Transverse colon (tissue), 4 donors: ENCODE measurements at places on chromosomes 4 and X. TPM values are rescaled to one million over a fixed set of nuclear protein-coding genes. Genes with fewer than 3 reads are reported as not detected.

DNA sequence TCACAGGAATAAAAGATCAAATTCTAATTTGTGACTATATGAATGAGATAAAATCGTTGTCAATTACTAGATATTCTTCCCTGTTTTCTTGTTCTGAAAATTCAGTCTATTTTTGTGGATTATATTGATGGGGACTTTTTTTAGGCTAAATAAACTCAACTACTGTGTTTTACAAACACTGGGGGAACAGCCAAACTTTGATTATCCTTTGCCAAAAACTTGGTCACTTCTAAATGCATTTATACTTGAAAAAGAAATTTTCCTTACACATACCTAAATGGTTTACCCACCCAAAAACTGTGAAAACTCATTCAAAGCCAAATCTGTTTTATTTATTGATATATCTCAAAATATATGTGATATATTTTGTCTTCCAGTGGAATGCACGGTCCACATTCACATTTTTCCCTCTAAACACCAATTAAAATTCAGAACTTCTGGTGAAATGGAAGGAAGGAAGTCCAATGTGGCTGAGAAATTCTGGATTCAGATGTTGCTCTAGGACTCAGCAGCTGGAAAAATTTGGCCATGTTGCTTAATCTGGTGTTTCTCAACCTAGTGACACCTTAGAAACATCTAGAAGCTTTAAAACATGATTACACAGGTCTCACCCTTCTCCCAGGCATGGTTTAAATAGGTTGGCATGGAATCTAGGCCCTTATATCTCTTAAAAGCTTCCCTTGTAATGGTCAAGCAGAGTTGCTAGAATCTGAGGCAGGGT lies 28.6 kb upstream of the ARHGAP24 start:
- H3K27me3 ChIP-seq: no peaks in the 10 kb centered on the region
- H3K4me1 ChIP-seq: no peaks in the 10 kb centered on the region
- H3K4me3 ChIP-seq: no peak overlapping the region
- DNase-seq: no peak

DNA sequence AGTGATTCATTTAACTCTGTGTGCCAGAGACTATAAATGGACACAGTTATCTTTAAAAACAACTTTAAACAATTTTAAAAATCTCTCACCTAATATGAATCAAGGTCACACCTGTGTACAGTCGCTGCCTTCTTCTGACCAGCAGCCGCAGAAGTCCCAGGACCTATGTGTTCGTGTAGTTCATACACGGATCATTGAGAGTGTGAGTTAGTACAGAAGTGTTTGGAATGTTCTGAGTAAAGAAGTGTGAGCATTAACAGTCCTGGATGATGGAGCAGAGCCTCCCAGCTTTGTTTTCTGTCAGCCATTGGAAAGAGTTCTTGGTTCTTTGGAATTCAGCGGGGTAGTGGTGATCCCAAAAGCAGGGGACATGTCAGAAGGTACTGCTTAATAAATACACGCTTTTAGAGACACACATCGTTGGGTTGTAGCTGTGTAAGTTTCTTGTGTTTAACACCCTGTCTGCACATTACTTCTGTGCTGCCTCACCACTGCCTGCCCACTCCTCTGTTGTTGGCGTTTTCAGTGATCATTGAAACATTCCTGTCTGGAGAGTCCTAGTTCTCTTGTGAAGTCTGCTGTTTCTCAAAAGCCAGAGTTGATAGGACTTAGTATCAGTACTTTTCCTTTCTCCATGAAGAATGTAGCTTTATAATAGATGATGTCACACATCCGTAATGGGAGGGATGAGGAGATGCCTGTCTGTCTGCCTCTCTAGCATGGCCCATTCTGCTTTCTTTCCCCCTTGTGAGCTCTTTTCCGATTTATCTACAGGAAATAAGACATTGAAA lies 90.6 kb downstream of the PTTG2 start:
- H3K4me3 ChIP-seq: no peak overlapping the region
- no peaks in the 10 kb centered on the region for H3K27me3 ChIP-seq
- no peak for DNase-seq
- no peaks in the 10 kb centered on the region for H3K36me3 ChIP-seq
- H3K27ac ChIP-seq: peak overlapping the region; percentile 80

DNA sequence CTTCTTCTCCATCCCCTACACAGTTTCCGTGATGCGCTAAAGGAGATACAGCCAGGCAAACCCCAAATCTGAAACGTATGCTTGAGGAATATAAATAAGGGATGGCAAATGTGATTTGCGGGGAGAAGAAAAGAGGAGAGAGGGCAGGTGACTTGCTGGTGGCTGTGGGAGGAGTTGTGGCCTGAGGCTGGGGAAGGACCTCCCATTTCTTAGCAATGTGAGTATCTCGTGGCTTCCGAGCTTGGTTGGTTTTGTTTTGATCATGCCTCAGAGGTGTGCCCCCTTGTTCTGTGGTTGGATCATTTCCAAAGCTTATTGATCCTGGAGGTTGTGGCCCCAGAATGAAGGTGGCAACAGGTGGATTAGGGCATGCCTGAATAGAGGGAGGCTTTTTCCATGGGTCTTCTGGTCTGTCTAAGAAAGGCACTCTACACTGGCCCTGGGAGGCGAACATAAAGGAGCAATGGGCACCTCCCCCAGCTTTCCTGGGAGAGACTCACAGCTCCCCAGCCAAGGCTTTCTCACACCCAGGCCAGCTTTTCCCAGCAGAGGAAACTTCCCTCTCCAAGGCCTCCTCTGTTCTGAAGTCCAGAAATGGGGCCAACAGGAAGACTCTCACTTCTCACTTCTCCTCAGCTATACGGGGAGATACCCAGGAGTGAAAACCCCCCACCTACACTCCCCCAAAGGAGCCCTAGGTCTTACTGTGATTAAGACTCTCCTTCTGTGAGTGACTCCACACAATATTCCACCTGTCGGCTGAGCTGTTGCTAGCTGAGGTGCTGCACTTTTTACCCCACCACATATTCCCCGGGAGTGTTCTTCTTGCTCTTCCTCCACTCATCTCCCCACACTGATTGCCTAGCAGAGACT lies 40.0 kb downstream of the C4orf51 start:
- H3K27me3 ChIP-seq: no peaks in the 10 kb centered on the region
- DNase-seq: no peak
- H3K4me1 ChIP-seq: no peaks in the 10 kb centered on the region

DNA sequence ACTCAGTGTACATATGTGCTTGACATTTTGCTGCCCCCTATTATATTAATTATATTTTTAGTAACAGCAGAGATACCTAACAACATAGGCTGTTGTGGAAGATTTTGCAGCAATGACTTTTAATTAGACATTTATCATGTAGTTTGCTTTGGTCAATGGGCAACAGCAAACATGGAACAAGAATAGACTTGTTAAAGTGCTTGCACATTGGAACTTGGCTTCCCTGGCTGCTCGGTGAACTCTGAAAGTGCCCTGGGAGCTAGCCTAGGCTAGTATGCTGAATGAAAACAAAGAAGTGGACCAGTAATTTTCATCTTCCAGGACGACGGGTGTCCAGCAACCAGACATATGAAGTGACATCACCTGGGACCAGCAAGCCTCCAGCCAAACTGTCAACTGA lies 1157.1 kb downstream of the ARAP2 start:
- no peaks in the 10 kb centered on the region for H3K27me3 ChIP-seq
- H3K4me3 ChIP-seq: no peak overlapping the region
- DNase-seq: no peak
- H3K36me3 ChIP-seq: no peaks in the 10 kb centered on the region
- no peak overlapping the region for H3K27ac ChIP-seq

- no peak overlapping the region for H3K27ac ChIP-seq
- no peak for DNase-seq
- H3K27me3 ChIP-seq: no peaks in the 10 kb centered on the region
- no peaks in the 10 kb centered on the region for H3K4me1 ChIP-seq
- H3K36me3 ChIP-seq: no peaks in the 10 kb centered on the region
Observed at GRCh38 chr4:86181585-86181984, 178.3 kb downstream of the MAPK10 start.

The CYTL1 gene
- not detected for total RNA-seq

- DNase-seq: no peak
- H3K36me3 ChIP-seq: no peaks in the 10 kb centered on the region
- no peaks in the 10 kb centered on the region for H3K4me1 ChIP-seq
- H3K4me3 ChIP-seq: no peak overlapping the region
Observed at GRCh38 chrX:50577326-50577725, 106.7 kb upstream of the DGKK start.

The IL21 gene
- total RNA-seq: 0.16 TPM

The PRAF2 gene
- 5.6 TPM for total RNA-seq

DNA sequence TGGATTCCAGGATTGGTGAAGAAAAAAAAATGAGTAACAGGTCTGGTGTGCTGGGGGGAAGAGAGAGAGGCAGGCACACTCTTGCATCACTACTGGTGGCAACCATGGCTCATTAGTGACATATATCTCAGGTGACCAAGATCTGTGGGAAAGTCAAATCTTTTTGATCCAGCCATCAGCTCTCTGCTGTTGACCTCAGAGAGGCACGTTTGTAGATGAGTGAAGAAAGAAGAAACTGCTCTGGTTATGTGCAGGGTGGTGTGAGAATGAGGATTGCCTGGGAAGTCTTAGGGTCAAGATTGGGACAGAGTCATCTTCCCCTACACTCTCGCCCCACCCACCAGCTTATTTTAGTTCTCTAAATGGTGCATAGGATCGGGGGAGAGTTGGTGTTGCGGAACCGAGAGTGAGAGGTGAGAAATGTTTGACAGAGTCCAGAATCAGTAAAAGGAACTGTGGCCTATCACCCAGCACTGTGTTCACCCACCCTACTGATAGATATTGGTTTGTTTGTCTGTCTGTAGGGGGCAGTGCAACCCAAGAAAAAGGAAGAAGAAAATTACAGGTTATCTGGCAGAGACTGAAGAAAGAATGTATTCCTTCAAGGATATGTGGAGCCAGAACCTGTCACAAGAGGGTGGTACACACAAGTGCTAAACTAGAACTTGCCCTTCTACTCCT lies 21.9 kb downstream of the ARMCX6 start:
- no peaks in the 10 kb centered on the region for H3K36me3 ChIP-seq
- no peak overlapping the region for H3K27ac ChIP-seq
- H3K4me1 ChIP-seq: no peaks in the 10 kb centered on the region
- H3K4me3 ChIP-seq: no peak overlapping the region

- H3K4me1 ChIP-seq: peaks cover 10% of the 10 kb centered on the region
- no peak overlapping the region for H3K4me3 ChIP-seq
- no peak overlapping the region for H3K27ac ChIP-seq
- no peaks in the 10 kb centered on the region for H3K36me3 ChIP-seq
- no peaks in the 10 kb centered on the region for H3K27me3 ChIP-seq
Observed at GRCh38 chr4:159689526-159689925, 586.6 kb downstream of the RAPGEF2 start.

GRCh38 chr4:16670727-16671126 lies 227.7 kb downstream of the LDB2 start:
- H3K4me3 ChIP-seq: no peak overlapping the region
- H3K4me1 ChIP-seq: no peaks in the 10 kb centered on the region
- no peaks in the 10 kb centered on the region for H3K36me3 ChIP-seq

- H3K4me1 ChIP-seq: no peaks in the 10 kb centered on the region
- no peaks in the 10 kb centered on the region for H3K27me3 ChIP-seq
- no peak overlapping the region for H3K27ac ChIP-seq
- no peak for DNase-seq
- H3K36me3 ChIP-seq: no peaks in the 10 kb centered on the region
Observed at GRCh38 chr4:17531538-17532285, 16.7 kb downstream of the CLRN2 start.

The TLR10 gene
- not detected for total RNA-seq

GRCh38 chrX:143472347-143472938 lies 44.8 kb downstream of the SPANXN3 start:
- no peak for DNase-seq
- H3K27me3 ChIP-seq: no peaks in the 10 kb centered on the region
- H3K36me3 ChIP-seq: no peaks in the 10 kb centered on the region
- no peaks in the 10 kb centered on the region for H3K4me1 ChIP-seq
- no peak overlapping the region for H3K4me3 ChIP-seq

The ARR3 gene
- 1.5 TPM for total RNA-seq

The USP51 gene
- 0.68 TPM for total RNA-seq

- no peak overlapping the region for H3K4me3 ChIP-seq
- DNase-seq: no peak
- H3K4me1 ChIP-seq: no peaks in the 10 kb centered on the region
- no peak overlapping the region for H3K27ac ChIP-seq
- H3K27me3 ChIP-seq: no peaks in the 10 kb centered on the region
- H3K36me3 ChIP-seq: no peaks in the 10 kb centered on the region
Observed at GRCh38 chr4:93018243-93018642, 714.5 kb downstream of the GRID2 start.

DNA sequence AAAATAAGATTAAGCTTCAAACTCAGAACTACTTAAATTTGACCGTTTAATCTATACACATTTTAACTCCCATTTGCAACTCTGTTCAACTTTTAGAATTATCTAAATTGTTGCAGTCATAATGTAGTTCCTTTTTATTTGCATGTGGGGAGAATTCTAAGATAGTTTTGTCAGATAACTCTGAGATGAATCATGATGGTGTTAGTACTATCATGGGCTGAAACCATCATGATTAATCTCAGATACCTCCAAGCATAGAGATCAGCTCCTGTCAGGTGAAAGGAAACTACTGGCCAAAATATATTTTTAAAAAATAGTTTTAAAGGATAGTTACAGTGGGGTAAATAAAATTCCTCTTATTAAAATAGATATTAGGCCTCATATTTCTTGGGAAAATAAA lies 39.0 kb downstream of the FBXO8 start:
- H3K27me3 ChIP-seq: no peaks in the 10 kb centered on the region
- no peak overlapping the region for H3K4me3 ChIP-seq
- H3K36me3 ChIP-seq: no peaks in the 10 kb centered on the region
- no peak for DNase-seq
- no peak overlapping the region for H3K27ac ChIP-seq

The RHOXF2B gene
- not detected for total RNA-seq

DNA sequence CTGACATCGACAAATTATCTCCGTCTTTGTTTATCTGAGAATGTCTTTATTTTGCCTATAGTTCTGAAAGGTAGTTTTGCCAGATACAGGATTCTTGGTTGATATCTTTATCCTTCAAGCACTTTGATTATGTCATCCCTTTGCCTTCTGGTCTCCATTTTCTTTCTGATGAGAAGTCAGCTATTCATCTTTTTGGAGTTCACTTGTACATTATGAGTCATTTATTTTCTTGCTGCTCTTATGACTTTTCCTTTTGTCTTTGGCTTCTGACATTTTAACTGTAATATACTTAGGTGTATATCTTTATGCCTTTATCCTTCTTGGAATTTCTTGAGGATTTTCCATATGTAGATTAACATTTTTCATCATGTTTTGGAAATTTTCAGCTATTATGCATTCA lies 51.4 kb downstream of the SHROOM4 start:
- H3K4me3 ChIP-seq: no peak overlapping the region
- H3K27ac ChIP-seq: no peak overlapping the region
- peaks cover 4% of the 10 kb centered on the region for H3K4me1 ChIP-seq
- no peak for DNase-seq
- H3K36me3 ChIP-seq: no peaks in the 10 kb centered on the region
- no peaks in the 10 kb centered on the region for H3K27me3 ChIP-seq

DNA sequence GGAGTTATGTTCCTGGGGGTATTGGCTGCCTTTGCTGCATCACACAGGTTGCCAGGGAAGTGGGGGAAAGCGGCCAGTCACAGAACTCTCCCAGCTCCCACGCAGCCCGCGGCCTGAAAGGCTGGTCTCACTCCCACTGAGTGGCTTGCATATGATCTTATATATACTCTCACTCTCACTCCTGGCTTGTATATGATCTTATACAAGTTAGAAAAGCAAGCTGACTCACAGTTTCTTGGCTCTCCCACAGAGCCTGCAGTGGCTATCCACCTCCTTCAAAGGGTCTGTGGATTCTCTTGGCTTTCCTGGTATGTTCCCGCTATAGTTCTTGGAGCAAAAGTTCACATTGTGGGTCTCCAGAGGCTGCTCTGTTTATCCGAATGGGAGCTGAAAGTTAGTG lies 833.5 kb upstream of the GALNTL6 start:
- H3K27me3 ChIP-seq: no peaks in the 10 kb centered on the region
- H3K36me3 ChIP-seq: no peaks in the 10 kb centered on the region
- no peak overlapping the region for H3K27ac ChIP-seq
- no peaks in the 10 kb centered on the region for H3K4me1 ChIP-seq
- no peak overlapping the region for H3K4me3 ChIP-seq
